ENCODE measurements at places on chromosomes 3 and 15.

DNA sequence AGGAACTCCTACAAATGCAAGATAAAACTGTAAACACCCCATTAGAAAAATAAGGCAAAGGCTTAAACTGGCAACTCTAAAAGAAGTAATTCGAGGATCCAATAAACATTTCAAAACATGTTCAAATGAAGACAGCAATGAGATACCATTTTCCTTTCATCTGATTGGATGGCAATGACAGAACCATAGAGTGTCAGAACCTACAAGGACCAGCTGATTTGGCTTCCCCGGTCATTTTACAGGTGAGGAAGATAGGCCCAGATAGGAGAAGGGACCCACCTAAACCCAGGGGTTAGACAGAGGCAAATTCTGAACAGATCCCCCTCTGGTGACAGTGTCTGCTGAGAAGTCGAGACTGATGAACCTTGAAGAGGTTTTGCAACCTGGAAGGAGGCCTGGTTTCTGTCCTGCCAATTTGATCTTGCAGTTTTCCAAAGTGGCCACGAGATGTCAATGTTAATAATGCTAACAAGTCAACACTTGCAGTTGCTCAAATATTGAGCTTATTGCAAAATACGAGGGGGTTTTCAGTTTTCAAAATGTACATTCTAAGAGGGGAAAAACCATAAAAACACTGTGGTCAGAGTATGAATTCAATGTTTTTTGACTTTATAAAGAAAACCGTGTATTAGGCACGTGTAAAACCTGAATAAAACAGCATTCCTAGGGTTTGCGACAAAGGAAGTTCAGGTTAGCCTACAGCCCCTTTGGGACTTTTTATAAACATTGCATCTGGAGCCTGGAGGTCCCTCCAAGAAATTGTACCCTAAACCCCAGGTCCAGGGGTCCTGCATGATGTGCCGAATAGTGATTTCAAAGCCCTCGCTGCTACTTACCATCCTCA is 21.5 kb downstream of the CFAP161 start:
- no peak overlapping the region for H3K4me3 ChIP-seq
- H3K27me3 ChIP-seq = peaks cover 16% of the 10 kb centered on the region

DNA sequence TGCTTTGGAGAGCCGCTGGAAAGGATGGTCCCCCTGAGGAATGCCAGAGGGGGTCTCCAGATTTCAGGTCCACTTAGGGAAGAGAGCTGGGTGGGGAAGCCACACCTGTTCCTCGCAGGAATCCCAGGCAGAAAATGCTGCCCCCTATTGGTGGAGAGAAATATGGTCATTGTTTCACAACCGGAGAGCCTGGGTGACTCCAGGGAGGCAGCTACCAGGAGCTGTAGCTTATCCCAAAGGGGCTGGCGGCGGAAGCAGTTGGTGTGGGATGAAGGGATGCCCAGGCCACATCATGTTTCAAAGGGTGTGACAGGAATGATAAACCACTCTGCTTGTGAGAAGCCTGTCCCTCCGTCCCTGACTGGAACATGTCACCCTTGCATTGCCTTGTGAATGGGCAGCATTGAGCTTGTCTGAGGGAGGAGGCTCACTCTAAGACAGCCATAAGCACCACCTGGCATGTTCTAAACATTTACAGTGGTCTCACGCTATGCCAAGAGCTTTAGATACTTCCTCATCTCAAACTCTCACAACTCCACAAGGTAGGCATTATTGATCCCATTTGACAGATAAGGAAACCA is 34.5 kb downstream of the POMGNT2 start:
- no peak for DNase-seq
- peaks cover 7% of the 10 kb centered on the region for H3K27me3 ChIP-seq
- H3K27ac ChIP-seq = no peak overlapping the region

DNA sequence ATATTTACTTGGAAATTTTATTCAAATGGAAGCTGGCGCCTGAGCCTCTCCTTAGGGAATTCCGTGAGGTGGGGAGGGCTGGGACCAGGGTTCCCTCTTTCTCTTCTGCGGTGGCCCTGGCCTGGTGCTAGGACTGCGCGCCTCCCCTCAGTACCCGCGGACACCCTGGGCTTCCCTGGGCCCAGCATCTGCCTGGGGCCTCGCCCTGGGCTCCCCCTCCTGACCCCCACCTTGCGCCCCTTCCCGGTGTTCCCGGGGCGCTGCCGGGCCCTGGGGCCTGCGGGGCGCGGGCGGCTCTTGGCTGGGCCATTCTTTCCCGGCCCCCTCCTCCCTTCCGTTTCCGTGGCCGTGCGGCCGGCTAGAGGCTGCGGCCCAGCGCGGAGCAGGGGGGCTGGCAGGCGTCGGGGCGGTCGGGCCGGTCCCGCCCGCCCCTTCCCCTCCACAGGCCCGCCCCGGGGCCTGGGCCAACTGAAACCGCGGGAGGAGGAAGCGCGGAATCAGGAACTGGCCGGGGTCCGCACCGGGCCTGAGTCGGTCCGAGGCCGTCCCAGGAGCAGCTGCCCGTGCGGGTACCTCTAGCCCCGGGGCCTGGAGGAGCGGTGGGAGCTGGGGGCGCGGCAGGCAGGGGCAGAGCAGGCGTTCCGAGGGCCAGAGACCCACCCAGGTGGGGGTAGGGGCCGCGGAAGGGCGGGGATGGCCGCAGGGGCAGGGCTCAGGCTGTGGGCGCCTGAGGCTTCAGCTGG is at the start of gene FES:
TSS of gene FES (plus strand) at position 529 of the 743 bp plus-strand sequence. CDS start 542 bp downstream, outside the sequence.
- DNase-seq = peak; percentile 58
- H3K4me1 ChIP-seq = peaks cover 35% of the 10 kb centered on the region

DNA sequence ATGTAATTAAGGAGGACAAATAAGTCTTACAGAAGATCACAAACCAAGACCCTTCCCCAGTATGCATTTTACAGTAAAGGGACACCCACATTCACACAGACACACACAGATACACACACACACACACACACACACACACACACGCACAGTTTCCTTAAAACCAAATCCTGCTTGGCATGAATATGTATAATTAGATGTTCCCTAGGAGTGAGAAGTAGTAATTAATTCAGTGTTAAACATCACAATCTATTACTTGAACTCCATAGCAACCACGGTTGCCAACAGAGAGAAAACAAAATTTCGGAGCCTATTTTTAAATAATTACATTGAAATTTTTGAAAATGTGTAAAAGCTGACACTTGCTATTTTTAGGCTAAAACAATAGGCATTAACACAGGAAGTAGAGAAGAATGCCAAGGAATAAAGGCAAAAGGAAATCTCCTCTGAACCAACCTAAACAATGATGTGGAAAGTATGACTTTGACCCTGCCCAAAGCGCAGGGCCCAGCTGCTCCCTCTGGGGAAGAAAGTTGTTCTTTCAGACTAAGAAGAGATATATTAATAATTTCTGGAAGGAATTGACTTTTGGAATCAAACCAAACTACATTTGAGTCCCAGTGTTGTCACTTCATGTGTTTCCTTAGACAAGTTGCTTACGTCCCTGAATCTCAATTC is 215.3 kb downstream of the CPNE4 start:
- H3K4me3 ChIP-seq = no peak overlapping the region
- no peaks in the 10 kb centered on the region for H3K27me3 ChIP-seq
- DNase-seq = no peak

GRCh38 chr3:87924485-87924884 is 134.3 kb downstream of the CGGBP1 start:
- no peak overlapping the region for H3K27ac ChIP-seq
- H3K27me3 ChIP-seq = no peaks in the 10 kb centered on the region
- H3K4me3 ChIP-seq = no peak overlapping the region
- H3K36me3 ChIP-seq = peaks cover 13% of the 10 kb centered on the region
- no peak for DNase-seq

- H3K4me1 ChIP-seq = peaks cover 6% of the 10 kb centered on the region
- H3K27me3 ChIP-seq = peaks cover 4% of the 10 kb centered on the region
- H3K27ac ChIP-seq = no peak overlapping the region
- no peak overlapping the region for H3K4me3 ChIP-seq
- H3K36me3 ChIP-seq = no peaks in the 10 kb centered on the region
Observed at GRCh38 chr3:89300526-89300925, 193.1 kb downstream of the EPHA3 start.

DNA sequence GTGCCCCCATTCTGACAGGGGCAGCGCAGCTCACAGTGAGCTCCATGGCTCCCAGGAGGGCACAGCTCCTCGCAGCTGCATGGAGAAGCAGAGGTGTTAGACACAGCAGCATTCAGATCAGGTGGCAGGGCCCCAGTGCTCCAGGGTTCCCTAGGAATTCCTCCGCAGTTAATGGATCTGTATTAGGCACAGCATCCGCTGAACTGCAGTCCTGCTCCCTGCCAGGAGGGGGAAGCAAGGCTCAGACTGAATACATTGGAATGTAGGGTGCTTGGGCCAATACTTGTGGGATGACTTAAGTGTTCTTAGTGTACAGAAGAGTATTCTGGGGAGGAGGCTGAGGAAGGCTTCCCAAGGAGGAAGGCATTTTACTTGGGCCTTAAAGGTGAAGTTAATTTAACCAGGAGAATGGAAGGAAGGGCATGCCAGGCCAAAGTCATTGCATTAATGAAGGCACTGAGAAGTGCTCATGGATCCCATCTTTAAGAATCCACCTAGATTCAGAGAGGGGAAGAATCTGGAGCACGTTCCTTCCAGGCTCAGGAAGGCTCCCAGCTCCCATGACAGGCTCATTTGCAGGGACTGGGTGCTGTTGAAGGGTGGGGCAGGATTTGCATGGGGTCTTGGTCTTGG is 111.6 kb downstream of the RAB11A start:
- peaks cover 56% of the 10 kb centered on the region for H3K27me3 ChIP-seq
- no peak overlapping the region for H3K27ac ChIP-seq
- H3K4me1 ChIP-seq = peaks cover 55% of the 10 kb centered on the region
- DNase-seq = peak; percentile 75
- no peaks in the 10 kb centered on the region for H3K36me3 ChIP-seq

DNA sequence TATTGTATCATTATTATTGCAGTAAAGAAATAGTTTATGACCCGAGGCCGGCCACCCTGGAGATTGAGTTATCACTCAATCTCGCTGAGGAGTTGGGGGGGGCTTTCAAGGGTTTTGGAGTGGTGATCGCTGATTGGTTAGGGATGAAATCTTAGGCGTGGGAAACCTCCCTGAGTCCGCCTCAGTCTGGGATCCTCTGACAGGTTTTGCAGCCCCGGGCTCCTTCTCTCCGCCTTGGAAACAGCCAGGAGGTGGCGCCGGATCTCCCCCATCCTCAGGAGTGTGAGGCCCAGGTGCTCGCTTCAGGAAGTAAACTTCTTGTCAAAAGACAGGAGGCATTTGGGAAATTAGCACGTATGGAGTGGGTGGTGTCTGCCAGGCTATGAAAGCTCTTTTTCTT is 41.1 kb upstream of the SEC61A1 start:
- DNase-seq = peak; percentile 78
- H3K4me1 ChIP-seq = peaks cover 19% of the 10 kb centered on the region
- H3K27me3 ChIP-seq = peaks cover 6% of the 10 kb centered on the region
- no peaks in the 10 kb centered on the region for H3K36me3 ChIP-seq

DNA sequence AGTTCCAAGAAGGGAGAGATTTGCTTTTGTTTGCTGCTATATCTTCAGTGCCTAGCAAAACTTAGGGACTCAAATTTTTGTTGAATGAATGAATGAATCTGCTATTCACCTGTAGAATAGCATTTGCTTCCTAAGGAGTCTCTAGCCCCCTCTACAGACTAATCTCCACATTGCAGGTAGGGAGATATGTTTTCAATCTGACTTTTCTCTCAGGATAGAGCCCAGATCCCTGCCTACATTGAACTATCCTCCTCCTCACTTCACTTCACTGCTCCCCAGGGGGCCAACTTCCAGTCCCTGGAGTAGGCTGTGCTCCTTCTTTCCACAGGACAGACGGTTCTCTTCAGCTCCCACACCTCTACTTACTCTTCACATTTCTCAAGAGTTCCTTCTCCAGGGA is 81.9 kb upstream of the PTX3 start:
- no peaks in the 10 kb centered on the region for H3K4me1 ChIP-seq
- H3K27ac ChIP-seq = no peak overlapping the region
- H3K36me3 ChIP-seq = no peaks in the 10 kb centered on the region

DNA sequence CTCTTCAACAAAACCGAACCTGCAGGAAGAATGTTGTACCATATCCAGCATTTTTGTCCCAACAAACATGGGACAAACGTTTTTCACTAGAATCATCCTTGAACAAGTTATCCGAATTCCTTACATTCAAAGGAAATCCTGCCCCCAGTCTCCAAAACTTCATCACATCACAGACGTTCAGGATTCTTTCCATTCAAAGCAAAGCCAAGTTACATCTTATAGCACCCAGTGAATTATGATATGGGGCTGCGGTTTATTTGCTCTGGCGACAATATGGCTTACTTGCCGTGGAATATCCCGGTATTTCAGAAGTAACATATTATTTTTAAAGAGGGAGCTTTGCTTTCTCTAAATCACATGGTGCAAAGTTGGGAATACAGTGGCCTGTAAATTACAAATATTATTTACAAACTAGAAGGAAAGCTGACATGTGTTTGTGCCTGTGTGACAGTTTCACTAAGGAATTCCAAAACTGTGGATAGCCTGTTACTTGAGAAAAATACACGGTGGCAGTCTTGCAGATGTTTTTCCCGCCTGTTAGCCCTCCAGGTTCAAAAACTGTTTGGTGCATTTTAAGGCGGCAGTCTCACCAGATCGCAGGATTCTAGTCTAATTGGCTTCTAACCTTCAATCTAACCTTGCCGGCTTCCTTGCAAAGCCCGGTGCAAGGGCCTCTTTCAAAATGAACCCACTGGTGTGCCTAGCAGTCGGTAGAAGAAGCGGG is 736 bp upstream of the MBNL1 start:
- H3K4me1 ChIP-seq = peaks cover 40% of the 10 kb centered on the region
- DNase-seq = no peak
- H3K4me3 ChIP-seq = peak overlapping the region; percentile 95
- H3K27ac ChIP-seq = peak overlapping the region; percentile 96
- H3K27me3 ChIP-seq = peaks cover 64% of the 10 kb centered on the region
- H3K36me3 ChIP-seq = no peaks in the 10 kb centered on the region

- peaks cover 74% of the 10 kb centered on the region for H3K4me1 ChIP-seq
- no peak for DNase-seq
- no peaks in the 10 kb centered on the region for H3K27me3 ChIP-seq
Observed at GRCh38 chr3:58058361-58059263, 50.4 kb downstream of the FLNB start.

DNA sequence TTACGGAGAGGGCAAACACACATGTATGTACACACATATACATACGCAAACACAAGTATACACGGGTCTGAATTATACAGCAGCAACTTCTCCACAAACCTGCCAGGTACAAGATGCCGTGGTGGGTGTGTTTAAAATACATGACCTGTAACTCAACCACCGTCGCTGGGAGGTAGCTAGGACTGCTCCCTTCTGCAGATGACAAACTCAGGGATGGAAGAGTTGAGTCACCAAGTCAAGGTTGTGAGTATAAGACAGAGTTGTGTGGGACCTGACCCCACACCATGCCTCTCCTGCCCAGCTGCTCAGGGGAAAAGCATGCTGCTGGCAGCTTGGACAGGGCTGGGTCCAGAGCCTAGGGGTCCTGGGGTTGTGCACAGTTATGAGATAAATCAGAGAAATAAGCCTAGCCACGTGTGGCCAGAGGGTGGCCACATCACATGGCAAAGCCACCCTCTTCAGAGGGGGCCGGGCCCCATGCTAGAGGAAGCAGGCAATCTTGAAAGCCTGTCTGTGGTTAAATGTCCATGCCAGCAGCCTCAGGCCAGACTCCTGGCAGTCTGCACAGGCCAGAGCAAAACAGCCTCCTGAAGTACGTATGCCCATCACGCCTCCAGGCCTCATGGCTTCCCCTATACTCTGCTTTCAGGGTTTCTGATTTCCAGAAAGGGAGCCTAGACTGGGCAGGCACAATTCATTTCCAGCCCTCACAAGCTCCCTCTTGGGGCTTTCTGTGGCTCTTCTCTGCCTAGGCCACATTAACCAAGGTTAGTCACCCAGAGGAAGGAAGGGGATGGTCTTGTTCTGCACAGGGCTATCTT is 107.7 kb upstream of the RPL32 start:
- no peak overlapping the region for H3K4me3 ChIP-seq
- no peaks in the 10 kb centered on the region for H3K36me3 ChIP-seq
- H3K27me3 ChIP-seq = peaks cover 12% of the 10 kb centered on the region
